H7 (cell line): ENCODE measurements at places on chromosomes 2 and 18. TPM values are rescaled to one million over a fixed set of nuclear protein-coding genes. Genes with fewer than 3 reads are reported as not detected.
A peak's percentile ranks its signal among the peaks of the same experiment; 100 is the strongest.

ZSWIM2 gene
- not detected in 2 replicates for total RNA-seq

GRCh38 chr18:51490860-51491259, 293.4 kb upstream of the MEX3C start:
- DNase-seq: no peak

DNA sequence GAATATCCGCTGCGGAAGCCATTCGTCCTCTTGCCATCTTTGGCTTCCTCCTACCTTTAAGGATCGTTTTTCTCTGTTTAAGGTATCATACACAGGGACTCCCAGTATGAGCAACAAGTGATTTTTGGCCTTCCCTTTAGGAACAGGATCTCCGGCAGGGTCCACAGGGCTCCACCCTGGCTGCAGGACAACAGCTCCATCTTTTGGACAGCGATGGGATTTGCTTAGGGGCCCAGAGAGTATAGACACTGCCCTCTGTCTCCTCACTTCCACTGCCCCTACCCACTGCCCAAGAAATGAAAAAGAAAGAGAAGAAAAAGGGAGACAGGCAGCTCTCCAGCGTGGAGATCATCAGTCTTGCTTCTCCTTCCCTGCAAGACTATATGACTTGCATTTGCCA, 224.5 kb downstream of the UXS1 start:
- peak; percentile 86 for DNase-seq

GRCh38 chr2:240219208-240219890, 78.9 kb upstream of the OTOS start:
- DNase-seq: no peak

KCNS3 gene
- 26.2 and 31.2 TPM in 2 replicates for total RNA-seq

TMX3 gene
- total RNA-seq: 18.6 and 26.9 TPM in 2 replicates

DNA sequence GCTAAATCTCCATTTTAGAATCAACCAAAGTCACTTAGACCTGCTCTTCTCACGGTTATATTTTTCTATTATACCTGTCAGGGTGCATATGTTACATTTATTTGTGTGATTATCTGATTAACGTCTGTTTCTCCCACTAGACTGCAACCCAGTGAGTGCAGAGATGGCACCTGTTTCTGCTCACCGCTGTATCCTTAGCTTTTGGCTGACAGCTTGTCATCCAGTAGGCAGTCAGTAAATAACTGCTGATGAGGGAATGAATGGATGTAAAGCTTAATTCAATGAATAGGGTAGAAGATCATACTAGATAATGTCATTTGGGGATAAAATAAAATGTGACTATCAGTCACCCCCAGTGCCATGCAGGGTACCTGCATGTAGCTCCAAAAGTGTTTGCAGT, 6.9 kb upstream of the CHRNA1 start:
- DNase-seq: no peak

DNA sequence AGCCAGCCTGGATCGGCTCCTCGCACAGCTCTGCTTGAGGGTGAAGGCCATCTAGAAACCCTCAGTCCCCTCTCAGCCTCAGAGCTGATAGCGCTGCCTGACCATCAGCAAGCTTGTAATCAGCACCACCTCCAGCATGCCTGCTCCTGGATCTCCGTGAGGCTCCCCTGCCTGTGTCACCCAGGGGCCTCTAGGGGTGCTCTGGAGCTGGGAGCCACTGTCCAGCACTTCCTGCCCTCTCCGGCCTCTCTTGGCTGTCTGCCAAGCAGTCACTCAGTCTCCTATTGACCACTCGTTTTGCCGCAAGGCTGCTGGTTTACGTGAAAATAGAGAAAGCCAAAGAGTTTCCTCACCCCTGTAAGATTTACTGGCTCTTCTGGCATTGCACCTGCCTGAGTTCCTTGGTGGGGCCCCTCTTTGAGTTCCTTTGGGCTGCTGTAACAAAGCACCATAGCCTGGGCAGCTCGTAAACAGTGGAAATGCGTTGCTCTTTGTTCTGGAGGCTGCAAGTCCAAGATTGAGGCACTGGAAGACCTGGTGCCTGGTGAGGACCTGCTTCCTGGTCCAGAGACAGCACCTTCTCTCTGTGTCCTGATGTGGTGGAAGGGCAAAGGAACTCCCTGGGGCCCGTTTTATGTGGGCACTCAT, 17.9 kb downstream of the CAPN10 start:
- peak; percentile 96 for DNase-seq

DNA sequence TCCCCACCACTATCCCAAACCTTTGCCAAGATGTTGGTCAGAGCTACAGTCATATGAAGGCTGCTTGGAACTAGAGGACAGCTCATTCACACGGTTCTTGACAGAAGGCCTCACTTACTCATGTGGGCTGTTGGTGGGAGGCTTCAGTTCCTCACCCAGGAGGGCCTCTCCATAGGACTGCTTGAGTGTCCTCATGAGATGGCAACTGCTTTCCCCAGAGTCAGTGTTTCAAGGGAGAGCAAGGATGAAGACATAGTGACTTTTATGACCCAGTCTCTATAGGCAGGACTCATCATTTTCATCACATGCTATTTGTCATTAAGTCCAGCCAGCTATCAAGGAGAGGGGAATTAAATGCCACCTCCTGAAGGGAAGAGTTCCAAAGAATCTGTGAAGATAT, 33.4 kb upstream of the OLA1 start:
- DNase-seq: no peak

- peak; percentile 76 for DNase-seq
Measured at GRCh38 chr2:109129356-109129920, 433 bp downstream of the SH3RF3 start.

GRCh38 chr2:240167588-240167880, 27.1 kb upstream of the OTOS start:
- no peak for DNase-seq

- peak; percentile 21 for DNase-seq
Measured at GRCh38 chr2:233389601-233390125, 35.4 kb downstream of the DGKD start.

DNA sequence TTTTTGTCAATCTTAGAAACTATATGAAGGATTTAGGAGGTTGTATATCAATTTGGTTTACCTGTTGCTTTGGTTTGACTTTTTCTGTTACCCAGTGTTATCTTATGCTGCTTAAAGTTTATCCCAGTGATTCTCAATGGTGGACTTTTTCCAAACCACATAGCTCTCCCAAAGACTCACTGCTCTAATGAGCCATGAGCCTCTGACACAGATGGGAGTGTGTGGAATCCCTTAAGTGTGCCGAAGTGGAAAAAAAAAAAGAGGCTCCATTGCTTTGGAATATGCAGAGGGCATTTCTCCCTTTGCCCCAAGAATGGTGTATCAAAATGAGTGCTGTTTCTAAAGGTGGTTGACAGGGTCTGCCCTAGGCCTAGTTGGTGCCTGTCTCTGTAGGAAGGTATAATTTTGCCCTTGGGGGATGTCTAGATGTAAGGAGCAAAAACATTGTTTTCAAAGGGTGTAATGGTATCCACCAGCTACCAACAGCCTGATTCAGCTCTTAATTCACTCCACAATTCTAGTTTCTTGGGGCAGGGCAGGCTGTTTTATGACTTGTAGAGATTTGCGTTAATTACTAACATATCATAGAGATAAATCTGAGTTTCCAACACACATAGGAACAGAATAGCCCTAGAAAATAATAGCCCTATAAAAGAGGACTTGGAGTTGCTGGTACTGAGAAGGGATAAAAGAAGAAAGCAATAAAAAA, 64.3 kb upstream of the CYP26B1 start:
- DNase-seq: no peak

- DNase-seq: no peak
Measured at GRCh38 chr2:234680688-234681619, 184.1 kb upstream of the ARL4C start.

HYCC2 gene
- 5.7 and 6.8 TPM in 2 replicates for total RNA-seq

CDH20 gene
- 0.31 and 0.81 TPM in 2 replicates for total RNA-seq

COL4A4 gene
- 0.42 and 0.67 TPM in 2 replicates for total RNA-seq

DTNB gene
- 16.3 and 19.8 TPM in 2 replicates for total RNA-seq

CYTIP gene
- total RNA-seq: 0.87 TPM in 1 of 2 replicates, not detected in the other
